ENCODE measurements at places on chromosomes 2 and 18.
A peak's percentile ranks its signal among the peaks of the same experiment; 100 is the strongest.

GRCh38 chr2:236858661-236859060 lies 227.0 kb upstream of the COPS8 start:
- DNase-seq = no peak

DNA sequence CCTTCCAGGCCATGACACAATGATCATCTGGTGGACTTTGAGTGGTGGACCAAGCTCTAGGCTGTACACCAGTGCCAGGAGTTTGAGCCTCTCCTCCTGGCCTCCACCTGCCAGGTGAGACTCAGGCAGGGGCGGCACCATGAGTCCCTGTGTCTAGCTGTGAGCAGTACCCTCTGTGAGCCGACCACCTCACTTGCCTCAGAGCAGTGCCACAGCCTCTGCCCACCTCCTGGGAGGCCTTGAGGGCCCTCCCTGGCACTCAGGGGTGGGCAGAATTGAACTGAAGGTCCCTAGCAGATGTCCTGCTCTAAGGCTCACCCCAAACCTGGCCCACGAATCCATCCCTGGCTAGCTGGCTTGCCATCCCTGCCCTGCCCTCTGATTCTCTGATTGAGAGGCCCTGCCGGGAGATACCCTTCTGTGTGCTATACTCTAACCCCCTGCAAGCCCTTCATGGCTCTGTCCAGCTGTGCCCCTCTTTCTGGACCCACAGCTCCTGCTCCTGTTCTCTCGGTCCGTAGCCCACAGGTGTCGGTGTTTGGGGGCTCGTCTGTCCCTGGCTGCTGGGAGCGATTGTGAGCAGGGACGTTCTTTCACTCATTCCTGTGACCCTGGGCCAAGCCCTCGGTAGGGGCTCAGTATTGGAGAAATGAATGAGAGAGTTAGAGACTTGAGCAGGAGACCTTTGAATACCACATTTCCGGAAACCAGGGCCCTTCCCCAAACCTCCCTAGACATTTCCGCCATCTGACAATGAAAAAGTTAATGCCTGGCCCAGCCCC lies 70.0 kb downstream of the INHBB start:
- DNase-seq = no peak

DNA sequence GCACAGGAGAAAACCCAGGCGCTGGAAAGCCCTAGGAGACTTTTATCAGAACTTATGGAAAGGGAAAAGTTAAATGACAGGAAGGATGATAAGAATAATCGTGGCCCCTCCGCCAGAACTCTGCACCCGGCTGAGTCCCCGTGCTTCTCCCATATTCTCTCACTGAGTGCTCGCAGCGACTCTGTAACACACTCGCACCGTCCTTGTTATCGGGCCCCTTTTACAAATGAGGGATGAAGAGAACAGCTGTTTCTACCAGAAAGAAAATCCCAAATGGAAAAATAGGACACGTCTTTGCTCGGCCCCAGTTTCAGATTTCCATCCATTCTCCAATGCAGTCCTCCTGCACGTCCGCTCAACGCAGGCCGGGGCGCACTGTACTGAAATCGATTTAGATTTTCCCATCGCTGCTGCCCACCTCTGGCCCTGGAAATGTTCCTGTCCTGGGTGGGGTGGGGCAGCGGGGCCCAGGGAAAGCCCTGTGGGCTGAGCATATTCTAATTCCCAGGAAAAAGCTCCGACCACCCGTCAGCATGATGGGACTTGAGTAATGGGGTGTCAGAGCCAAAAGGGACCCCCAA lies 66.4 kb downstream of the KCNF1 start:
- no peak for DNase-seq

- DNase-seq = peak; percentile 40
These were observed 338.0 kb downstream of the BCL11A start for GRCh38 chr2:60215386-60215901.

DNA sequence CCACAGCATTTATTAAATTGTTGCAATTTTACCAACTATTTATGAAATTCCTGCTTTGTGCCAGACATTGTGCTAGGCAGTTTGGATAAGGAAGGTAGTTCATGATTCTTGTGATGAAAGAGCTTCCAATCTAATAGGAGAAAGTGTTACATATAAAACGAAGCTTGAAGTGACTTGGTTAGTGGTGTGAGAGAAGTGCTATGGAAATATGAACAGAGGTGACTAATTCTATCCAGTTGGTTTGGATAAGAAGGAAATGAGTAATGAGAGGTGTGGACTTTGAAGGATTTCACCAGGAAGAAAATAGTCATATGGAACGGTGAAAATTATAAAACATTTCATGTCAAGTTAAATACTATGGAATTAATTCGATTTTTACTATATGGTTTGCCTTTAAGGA lies 48.6 kb downstream of the EML6 start:
- DNase-seq = no peak

- DNase-seq = no peak
These were observed 2.2 kb downstream of the KIAA1328 start for GRCh38 chr18:36831139-36831538.

- peak; percentile 84 for DNase-seq
These were observed at the start of gene TYMS for GRCh38 chr18:657311-658000. Gene TYMS (plus strand): TSS chr18:657653. CDS start chr18:657743, 90 bp downstream.

- no peak for DNase-seq
These were observed 144.9 kb upstream of the ERBB4 start for GRCh38 chr2:212683346-212684097.

DNA sequence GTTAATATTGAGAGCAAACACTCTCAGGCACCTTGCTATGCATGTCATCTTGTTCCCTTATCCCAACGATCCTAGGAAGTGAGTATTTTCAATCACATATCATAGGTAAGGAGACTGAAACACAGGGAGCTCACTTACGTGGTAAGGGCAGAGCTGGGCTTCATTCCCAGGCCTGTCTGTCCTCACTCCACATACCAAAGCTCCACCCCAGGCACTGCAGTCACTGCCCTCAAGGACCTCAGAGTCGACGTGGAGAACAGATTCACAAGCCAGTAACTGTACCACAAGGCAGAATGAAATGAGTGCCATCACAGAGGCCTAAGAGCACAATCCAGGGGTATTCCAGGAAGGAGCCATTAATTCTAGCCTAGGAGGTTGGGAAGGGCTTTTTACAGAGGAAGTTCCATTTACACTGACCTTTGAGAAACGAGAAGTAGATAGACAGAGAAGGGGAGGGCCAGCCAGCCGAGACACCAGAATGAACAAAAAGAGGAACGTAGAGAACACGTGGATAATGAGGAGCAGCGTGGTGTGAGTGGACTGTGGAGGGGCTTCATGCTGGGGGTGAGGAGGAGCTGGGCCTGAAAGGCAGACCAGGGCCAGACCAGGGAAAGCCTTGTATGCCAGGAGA lies 48.6 kb downstream of the KIAA2012 start:
- no peak for DNase-seq

DNA sequence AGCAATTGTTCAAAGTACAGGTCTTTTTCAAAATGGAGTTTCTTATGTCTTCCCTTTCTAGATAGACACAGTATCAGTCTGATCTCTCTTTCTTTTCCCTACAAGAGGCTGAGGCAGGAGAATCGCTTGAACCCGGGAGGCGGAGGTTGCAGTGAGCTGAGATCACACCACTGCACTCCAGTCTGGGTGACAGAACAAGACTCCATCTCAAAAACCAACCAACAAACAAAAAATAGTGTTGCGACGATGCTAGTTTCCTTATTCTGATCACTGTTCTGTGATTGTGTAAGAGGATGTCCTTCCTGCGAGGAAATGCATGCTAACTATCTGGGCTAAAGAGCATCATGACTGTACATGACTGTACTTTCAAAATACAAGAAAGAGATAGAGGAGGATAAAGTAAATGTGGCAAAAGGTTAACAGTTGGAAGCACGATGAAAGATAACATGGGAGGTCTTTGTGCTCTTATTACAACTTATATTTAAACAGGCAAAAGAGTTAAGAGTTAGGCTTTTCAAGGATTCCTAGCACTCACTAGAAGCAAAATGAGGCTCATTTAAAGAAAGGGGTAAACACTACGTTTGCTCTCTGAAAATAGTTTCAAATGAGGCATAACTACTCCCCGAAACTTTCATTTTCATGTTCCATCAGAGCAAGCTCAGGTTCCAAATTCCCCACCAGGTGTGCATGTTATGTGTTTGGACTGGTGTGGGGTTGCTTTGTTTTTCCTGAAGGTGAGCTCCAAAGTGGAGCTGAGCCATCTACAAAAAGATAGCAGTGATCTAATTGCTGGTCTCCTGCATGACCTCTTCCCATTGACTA lies 23.8 kb downstream of the SOWAHC start:
- no peak for DNase-seq

GRCh38 chr2:149400997-149401396 lies 70.6 kb downstream of the LYPD6 start:
- no peak for DNase-seq
